Inflammatory macrophage (primary cell): ENCODE measurements at places on chromosomes 11 and 22.

DNA sequence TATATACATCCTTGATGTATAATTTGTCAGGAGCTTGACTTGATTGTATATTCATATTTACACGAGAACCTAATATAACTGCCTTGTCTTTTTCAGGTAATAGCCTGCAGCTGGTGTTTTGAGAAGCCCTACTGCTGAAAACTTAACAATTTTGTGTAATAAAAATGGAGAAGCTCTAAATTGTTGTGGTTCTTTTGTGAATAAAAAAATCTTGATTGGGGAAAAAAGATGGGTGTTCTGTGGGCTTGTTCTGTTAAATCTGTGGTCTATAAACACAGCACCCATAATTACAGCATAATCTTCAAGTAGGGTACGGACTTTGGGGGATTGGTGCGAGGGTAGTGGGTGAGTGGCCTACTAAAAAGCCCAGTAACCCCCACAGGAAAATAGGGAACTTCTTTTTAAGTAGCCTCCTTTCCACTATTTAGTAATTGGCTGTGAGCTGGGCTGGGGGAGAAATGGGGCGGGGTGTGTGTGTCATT lies 7.5 kb downstream of the MALAT1 start:
- DNase-seq = peak; percentile 64

GRCh38 chr11:58227956-58228615 lies 632 bp downstream of the OR10Q1 start:
- DNase-seq = no peak

GRCh38 chr22:20792966-20793728 lies 19.2 kb downstream of the SERPIND1 start:
- DNase-seq = no peak

GRCh38 chr11:112285841-112286311 lies 25.2 kb upstream of the PLET1 start:
- DNase-seq = no peak

- DNase-seq = no peak
These were observed 18.4 kb upstream of the SEC14L4 start for GRCh38 chr22:30523646-30524489.

- peak; percentile 61 for DNase-seq
These were observed 133.0 kb downstream of the PLEKHA7 start for GRCh38 chr11:16881074-16881709.

GRCh38 chr11:64864135-64864472 lies 14.3 kb downstream of the EHD1 start:
- no peak for DNase-seq

DNA sequence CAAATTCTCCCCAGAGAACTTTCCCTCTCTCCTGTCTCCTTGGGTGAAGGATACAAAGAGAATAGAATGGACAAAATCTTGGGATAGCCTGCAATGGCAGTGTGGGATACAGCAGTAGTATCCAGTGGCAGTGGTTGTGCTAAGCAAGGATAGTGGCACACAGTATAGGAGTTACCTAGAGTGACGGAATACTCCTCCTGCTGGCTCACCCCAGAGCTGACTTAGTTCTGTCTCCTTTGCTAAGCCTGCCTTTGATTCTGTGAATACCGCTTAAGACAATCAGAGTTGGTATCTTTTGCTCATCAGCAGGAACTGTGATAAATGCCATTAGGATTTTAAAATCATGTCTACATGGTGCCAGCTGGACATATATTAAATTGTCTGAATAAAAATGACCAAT lies 404.3 kb downstream of the JRKL start:
- no peak for DNase-seq

- no peak for DNase-seq
These were observed 8.6 kb downstream of the TTLL1 start for GRCh38 chr22:43080616-43081015.

DNA sequence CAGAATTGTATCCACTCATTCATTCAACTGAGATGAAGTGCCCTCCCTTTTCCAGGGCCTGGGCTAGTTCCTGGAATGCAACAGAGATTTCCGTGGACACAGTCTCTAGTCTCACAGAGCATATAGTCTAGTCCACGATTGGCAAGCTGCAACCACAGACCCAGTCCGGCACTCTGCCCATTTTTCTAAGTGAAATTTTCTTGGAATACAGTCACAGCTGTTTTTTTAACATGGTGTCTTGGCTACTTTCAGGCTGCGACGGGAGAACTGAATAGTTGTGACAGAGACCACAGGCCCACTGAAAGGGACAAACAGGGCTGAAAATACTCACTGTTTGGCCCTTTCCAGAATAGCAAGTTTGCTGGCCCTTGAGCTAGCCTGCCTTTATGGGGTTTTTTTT lies 29.2 kb downstream of the ALG12 start:
- DNase-seq = no peak

DNA sequence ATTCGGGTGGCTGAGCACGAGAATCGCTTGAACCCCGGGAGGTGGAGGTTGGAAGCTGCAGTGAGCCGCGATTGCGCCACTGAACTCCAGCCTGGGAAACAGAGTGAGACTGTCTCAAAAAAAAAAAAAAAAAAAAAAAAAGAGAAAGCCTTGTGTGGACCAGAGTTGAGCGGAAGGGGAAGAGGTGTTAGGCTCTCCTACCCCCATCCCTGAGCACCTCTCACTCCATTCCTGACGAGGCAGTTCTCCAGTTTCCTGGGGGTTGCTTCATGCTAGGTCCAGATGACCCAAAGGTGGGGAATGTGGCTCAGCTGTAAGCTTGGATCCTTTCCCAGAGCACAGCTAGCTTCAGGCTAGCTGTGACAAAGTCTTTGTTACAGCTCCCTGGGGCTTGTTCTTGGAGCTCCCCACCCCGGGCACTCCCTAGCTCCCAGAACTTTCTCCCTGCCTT lies 8.8 kb upstream of the DNAL4 start:
- no peak for DNase-seq

GRCh38 chr22:19775496-19776325 lies 15.1 kb downstream of the TBX1 start:
- DNase-seq = no peak

DNA sequence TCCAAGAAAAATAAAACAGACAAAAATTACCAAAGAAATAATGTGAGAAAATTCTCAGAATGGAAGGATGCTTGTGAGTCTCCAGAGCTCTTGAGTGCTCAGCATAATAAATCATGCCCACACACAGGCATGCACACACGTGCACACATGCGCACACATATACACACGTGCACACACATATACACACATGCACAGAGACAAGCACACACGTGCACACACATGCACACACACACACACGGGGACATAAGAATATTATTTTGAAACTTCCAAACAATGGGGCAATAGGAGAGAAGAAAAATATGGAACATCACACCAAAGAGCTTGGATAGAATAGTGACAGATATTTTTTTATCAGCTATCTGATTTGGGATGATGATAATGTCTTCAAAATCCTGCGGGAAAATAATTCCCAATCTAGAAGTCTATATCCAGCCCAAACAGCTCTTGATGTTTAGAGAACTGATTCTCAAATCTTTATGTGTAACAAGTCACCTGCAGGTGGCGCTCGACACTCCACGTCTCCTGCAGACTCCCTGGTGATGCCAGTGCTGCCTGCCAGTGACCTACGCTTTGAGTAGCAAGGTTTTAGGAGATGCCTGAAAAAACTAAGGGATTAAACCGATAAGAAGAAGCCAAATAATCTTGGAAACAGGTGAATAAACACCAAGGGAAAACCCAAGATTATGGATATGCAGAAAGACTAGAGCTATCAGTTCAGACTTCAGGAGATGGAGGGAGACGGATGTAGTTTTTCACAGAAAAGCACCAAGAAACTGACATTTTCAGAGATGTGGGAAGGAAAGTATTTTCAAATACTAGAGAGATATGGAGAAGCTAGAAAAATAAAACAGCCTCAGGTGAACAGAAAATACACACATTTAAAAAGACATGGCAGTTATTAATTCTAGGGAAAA lies 743.6 kb downstream of the ETS1 start:
- peak; percentile 48 for DNase-seq

DNA sequence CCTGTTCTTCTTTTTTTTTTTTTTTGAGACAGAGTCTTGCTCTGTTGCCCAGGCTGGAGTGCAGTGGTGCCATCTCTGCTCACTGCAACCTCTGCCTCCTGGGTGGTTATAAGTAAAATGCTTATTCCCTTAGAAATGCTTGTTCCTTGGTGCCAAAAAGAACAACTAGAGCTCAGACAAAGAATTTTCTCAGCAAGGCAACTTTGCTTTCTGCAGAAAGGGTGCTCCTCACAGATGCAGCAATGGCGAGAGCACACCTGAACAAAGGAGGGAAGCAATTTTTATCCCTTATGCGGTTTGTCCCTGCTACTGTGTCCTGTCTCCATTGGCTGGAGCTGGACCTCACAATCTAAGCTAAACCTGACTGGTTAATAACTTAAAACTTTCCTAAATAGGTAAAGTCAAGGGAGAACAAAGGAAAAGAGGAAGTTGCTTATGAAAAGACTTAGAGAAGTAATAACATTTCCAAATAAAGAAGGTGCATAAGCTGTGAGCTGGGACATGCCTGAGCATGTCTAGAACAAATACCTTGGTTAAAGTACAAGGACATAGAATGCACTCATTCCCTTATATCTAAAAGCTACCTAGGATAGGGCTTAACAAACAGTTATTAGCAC lies 90.0 kb upstream of the PRR5 start:
- DNase-seq = no peak

GRCh38 chr11:96815236-96815635 lies 425.4 kb downstream of the JRKL start:
- DNase-seq = no peak

GRCh38 chr22:37659897-37660708 lies 1.6 kb downstream of the PDXP start:
- no peak for DNase-seq

GRCh38 chr11:5129457-5129877 lies 8.7 kb downstream of the OR52A5 start:
- no peak for DNase-seq

- no peak for DNase-seq
These were observed 8.0 kb upstream of the CAVIN3 start for GRCh38 chr11:6328321-6328720.

- DNase-seq = no peak
These were observed 3.9 kb upstream of the NEFH start for GRCh38 chr22:29476116-29476515.

GRCh38 chr11:19777377-19778102 lies 64.9 kb downstream of the NAV2 start:
- DNase-seq = no peak

- no peak for DNase-seq
These were observed 59.0 kb upstream of the CD82 start for GRCh38 chr11:44506375-44507016.

DNA sequence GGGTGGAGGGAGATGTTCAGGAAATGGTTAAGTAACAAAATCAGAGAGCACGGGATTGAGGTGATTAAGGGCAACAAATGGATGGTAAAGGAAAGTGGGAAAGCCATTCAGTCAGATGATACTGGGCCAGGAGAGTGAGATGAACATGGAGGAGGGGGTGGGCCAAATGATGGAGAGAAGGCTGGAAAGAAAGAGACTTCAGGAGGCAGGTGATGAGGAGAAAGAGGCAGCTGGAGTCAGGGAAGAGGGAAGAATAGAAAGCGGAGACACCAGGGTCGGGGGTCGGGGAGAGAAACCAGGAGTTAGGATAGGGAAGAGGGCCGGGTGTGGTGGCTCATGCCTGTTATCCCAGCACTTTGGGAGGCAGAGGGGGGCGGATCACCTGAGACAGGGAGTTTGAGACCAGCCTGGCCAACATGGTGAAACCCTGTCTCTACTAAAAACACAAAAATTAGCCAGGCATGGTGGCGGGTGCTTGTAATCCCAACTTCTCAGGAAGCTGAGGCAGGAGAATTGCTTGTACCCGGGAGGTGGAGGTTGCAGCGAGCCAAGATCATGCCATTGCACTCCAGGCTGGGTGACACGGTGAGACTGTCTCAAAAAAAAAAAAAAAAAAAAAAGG lies 4.7 kb upstream of the KDM2A start:
- DNase-seq = no peak

DNA sequence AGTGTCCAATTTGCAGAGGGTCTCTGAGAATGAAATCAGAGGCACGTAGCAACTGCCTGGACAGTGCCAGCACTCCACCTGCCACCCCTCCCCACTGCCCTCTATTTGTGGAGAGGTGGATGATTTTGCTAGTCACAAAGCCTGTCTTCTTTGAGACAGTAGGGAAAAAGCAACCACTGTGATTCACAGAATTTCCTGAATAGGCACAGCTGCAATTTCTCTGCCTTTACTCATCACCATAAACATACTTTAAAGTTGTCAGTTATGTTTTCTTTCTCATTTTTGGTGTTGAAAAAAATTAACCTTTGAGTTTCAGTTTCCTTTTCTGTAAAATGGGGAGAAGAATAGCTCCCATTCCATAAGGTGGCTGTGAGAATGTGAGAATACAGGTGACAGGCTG lies 134.3 kb downstream of the TEAD1 start:
- no peak for DNase-seq

DNA sequence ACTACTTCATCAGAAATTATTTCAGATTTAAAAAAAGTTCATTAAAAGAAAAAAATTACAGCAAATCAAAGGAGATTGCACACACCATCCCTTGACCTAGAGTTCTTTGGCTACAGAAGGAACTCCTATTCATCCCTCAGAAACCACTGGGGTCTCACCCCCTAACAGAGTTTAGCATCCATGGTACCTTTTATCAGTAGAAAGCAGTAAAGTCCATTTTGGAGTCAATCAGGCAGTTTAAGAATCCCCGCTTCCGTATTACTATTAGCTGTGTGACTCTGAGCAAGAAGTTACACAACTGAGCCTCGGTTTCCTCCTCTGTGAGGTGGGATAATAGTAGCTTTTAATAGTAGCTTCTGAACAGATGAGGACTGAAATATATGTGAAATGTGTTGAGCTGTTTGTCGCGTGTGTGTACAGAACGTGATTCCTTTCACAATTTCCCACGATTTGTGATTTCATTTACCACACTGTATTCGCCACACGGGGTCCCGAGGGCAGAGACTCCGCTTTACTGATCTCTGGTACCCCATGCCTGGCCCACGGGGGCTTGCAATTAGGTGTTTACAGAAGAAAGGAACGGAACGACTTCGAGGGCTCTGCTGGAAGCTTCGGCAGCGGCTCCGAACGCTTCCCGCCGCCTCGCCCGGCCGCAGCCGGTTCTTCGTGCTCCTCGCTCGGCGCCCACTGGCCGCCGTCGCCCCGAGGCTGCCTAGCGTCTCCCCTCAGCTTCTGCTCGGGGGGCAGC lies 72.5 kb upstream of the ZBED5 start:
- DNase-seq = peak; percentile 61

DNA sequence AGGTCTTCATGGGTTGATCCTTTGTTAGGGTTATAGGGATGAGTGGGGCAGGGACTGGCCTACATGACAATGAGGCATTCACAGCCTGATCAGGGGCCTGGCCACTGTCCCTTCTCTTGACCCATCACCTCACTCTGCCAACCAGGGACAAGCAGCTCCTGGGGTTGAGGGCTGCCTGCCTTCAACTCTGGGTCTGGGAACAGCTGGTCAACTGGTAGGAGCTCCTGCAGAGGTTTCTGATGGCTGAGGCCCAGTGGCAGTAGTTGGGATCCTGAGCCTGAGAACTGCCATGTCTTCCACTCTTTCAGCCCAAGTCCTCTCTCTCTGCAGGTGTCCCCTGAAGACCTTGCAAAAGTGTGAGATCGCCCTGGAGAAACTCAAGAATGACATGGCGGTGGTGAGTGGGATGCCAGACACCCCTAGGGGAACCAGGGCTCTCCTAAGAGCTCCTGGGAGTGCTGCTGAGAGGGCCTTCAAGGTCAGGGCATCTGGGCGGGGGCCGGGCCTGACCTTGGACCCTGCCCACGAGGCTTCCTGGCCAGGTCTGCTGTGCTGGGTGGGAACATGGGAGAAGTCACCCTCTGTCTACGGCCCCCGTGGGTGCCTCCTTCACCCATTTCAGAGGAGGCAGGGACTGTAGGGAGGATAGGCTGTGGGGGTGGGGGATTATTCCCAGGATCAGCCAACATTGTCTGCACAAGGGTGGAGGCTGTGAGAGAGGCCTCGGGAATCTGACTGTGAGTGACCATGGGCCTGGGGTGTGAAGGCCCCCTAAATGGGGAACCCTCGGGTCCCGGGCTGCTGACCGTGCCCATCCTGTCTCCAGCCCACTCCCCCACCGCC lies 76.8 kb downstream of the MED15 start:
- no peak for DNase-seq
